Substantia nigra (tissue), 51 donors: ENCODE measurements at places on chromosomes 12 and 14.

GRCh38 chr12:71780237-71780822 is 25.7 kb downstream of the RAB21 start:
- no peak for DNase-seq

DNA sequence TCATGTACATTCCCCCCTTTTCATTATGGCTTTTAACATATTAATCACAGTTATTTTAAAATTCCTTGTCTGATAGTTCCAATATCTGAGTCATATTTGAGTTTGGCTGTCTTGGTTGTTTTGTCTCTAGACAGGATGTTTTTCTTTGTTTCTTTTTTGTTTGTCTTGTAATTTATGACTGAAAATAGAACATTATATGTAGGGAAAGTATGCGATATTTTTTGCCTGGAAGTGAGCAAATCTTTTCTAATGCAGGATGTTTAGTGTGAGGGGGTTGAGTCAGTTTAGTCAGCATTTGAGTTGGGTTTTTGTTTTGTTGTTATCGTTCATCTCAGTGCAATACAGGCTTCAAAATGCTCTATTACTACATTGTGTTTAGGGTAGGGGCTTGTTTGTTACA is 239.7 kb downstream of the SNAPC1 start:
- DNase-seq = no peak

GRCh38 chr12:52427083-52427482 is 7.1 kb downstream of the KRT75 start:
- DNase-seq = no peak

DNA sequence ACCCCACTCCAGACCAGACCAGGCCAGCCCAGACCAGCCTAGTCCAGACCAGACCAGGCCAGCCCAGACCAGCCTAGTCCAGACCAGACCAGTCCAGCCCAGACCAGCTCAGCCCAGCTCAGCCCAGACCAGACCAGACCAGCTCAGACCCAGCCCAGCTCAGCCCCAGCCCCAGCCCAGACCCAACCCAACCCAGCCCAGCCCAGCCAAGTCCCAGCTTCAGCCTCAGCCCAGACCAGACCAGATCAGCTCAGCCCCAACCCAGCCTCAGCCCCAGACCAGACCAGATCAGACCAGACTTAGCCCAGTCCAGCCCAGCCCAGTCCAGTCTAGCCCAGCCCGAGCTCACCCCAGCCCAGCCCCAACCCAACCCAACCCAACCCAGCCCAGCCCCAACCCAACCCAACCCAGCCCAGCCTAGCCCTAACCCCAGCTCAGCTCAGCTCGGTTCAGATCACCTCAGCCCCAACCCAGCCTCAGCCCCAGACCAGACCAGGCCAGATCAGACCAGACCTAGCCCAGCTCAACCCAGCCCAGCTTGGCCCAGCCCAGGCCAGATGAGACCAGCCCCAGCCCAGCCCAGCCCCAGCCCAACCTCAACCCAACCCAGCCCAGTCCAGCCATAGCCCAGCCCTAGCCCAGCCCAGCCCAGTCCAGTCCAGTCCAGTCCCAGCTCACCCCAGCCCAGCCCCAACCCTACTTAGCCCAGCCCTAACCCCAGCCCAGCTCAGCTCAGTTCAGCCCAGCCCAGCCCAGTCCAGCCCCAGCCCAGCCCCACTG is 204.7 kb downstream of the BCL11B start:
- no peak for DNase-seq

GRCh38 chr12:105204916-105205315 is 31.1 kb downstream of the APPL2 start:
- DNase-seq = no peak

DNA sequence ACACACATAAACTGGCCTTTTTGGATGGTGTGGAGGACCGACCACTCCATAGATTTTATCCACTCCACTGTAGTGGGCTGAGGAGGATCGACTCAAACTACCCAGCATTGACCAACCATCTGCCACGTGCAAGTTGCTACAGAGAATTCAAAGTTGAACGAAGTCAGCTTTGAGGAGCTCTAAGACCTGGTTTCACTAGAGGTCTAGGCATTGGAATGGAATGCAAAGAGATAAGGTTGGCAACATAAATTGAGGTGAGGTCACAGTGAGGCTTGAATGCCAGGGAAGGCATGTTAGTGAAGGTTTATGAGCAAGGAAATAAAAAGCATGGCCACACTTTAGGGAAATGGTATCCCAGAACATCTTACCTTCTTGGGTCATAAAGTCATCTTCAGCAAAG is 14.5 kb downstream of the VWF start:
- no peak for DNase-seq

GRCh38 chr12:21472197-21472823 is 29.1 kb downstream of the RECQL start:
- DNase-seq = no peak

DNA sequence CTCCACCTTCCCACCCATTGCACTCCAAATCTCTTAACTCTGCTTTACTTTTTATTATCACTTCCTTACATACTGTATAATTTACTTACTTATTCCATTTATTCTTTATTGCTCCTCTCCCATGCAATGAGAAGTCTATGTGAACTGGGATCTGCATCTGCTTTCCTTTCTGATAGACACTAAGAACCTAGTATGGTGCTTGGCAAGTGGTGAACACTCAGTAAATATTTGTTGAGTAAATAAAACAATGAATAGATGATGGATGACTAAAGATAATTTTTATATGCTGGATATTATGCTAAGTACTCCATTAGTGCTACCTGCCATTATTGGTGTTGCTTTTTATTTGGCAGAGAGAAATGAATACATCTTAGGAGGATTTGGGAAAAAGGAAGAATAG is 151.0 kb downstream of the TPH2 start:
- DNase-seq = no peak

GRCh38 chr12:5170844-5171243 is 127.2 kb downstream of the KCNA5 start:
- DNase-seq = no peak

DNA sequence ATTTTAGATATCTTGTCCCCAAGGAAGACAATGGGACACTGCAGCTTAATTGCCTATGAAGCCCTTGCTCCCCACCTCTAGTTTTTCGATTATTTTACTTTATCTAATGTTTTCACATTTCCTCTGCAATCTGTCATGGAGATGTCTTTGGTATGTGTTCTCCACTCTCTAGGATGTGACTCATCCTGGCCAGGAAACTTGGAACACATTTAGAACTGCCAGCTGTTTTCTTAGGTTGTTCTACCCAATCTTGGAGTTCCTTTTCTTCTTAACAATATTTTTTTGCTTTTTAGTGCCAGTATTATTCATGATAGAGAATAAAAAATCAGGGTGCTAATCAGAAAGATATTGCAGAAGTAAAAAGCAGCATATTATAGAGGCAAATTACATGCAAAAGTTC is 101.7 kb upstream of the CLEC14A start:
- DNase-seq = no peak

DNA sequence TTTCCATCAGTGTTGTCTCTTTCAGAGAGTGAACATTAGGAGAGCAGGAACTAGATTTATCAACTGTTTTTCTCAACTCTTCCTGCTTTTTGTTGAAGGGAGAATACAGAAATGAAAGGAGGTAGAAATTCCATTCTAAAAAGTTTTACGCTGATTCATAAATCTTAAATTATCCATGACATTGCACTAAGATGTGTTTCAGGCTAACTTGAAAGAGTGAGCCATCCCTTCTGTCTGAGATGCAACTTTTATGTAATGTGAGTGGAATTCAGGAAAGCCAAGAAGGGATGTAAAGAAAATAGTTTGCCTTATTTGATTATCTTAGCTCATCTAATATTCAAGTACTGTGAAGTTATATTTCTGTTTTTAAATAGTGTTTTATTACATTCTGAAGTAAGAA is 349.5 kb upstream of the RGS6 start:
- no peak for DNase-seq

GRCh38 chr12:8572507-8572906 is 31.8 kb upstream of the CLEC4E start:
- DNase-seq = no peak

DNA sequence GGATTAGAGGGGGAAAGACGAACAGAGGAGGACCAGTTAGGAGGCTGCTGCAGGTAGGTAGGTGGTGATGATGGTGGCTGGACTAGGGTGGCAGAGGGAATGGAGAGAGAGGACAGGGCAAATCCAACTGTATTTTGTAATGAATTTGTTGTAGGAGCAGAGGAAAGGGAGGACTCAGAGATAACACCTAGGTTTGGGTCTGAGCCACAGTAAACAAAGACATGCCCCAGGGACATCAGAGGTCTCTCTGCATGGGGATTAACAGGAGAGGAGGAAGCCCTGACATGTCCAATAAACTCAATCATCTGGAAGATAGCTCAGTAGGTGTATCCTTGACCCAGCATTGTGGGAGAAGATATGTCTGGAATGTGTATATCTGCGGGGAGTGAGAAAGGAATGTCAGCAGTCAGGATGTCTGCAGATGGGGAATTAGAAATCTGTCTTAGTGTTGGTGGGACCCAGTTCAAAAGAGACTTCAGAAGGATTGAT is 4.7 kb upstream of the SLC48A1 start:
- no peak for DNase-seq

DNA sequence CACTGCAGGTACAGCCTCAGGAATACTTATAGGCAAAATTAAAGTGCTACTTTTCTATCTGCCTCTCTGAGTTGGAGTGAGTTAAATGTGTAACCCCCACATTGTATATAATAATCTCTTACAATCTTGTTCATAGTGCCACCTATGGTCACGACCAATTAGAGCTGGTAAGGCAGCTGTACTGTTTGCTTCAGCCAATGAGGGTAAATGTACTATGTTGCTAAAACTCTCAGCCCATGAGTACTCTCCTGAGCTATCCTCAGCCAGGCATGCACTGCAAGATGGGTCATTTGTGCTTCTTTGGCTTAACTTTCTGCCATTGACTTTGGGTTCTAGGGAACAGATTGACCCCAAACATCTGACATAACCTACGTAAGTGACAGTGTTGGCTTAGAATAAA is 15.0 kb upstream of the MDM2 start:
- DNase-seq = no peak

- DNase-seq = peak; percentile 17
Observed at GRCh38 chr12:42482748-42483520, 106.6 kb downstream of the PRICKLE1 start.

GRCh38 chr12:70045036-70045435 is 198.2 kb upstream of the CNOT2 start:
- no peak for DNase-seq

DNA sequence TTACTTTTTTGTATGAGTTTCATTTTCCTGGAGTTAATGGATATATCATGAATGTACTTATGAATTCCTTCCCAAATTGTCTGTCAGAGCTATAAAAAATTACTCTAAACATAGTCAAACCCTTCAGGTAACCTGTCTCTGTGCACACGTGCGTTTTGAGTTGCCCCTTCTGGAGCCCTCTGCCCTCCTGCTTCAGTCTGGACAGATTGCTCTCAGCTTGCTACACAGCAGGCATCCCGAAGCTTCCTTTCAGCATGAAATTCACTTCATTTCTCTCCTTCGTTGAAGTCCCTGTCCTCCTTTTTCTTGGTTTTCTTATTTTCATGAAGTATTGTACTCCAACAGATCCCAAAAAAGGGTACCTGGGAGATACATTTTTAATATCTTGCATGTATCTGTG is 47.3 kb downstream of the FNTB start:
- no peak for DNase-seq

- DNase-seq = no peak
Observed at GRCh38 chr12:122969676-122970075, 3.4 kb upstream of the ABCB9 start.

- no peak for DNase-seq
Observed at GRCh38 chr12:58496411-58497190, 423.7 kb downstream of the LRIG3 start.

GRCh38 chr12:6914947-6915788 is 788 bp downstream of the ENO2 start:
- DNase-seq = no peak

GRCh38 chr12:95215949-95216348 is 1.3 kb downstream of the FGD6 start:
- no peak for DNase-seq

- DNase-seq = no peak
Observed at GRCh38 chr12:71838676-71839075, 883 bp upstream of the TBC1D15 start.

DNA sequence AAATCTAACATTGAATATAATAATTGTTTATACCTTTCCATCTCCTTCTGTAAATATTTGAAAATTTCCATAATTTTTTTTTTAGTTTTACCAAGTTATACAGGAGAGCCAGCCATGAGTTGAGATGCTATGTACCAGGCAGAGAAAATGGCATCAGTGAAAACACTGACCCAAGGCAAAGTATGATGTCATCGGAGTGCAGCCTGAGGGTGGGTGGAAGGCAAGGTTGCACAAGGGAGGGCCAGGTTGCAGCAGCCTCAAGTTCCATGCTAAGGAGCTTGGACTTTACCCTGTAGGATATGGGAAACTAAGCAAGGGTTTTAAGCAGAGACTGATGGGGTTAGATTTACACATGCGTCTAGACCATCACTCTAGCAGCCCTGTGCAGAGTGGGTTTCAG is 441.1 kb downstream of the BCAT1 start:
- DNase-seq = no peak

- DNase-seq = no peak
Observed at GRCh38 chr14:24394275-24394674, 4.5 kb upstream of the NYNRIN start.

DNA sequence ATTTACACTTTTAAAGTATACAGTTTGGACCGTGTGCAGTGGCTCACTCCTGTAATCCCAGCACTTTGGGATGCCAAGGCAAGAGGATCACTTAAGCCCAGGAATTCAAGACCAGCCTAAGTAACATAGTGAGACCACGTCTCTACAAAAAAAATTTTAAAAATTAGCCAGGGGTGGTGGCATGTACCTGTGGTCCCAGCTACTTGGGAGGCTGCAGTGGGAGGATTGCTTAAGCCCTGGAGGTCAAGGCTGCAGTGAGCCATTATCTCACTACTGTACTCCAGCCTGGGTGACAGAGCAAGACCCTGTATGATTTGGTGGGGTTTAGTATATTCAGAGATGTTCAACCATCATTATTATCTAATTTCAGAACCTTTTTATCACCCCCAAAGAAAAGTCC is 4.7 kb downstream of the EIF4B start:
- DNase-seq = no peak

- DNase-seq = no peak
Observed at GRCh38 chr12:124603831-124604251, 36.4 kb upstream of the NCOR2 start.

GRCh38 chr14:98742001-98742400 is 530.0 kb downstream of the BCL11B start:
- DNase-seq = no peak

GRCh38 chr14:78834766-78835451 is 664.7 kb downstream of the NRXN3 start:
- DNase-seq = no peak

GRCh38 chr12:76901628-76902380 is 23.0 kb upstream of the CSRP2 start:
- no peak for DNase-seq

DNA sequence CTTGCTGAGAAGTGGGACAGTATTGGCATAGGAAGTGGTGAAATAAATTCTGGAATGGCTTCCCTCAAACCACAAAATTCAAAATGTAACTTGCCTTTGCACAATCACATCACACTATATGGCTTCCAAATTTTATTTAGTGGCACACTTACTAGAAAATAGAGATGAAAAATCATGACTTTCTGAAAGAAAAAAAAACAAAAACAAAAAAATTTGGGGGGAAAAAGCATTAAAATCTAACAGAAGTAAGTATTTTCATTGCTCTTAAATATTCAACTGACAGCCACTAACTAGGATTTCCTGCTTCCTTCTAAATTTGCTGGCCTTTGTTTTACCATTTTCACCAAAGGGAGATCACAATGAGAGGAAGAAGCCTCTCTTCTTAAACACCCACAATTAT is 23.0 kb downstream of the ATF7 start:
- no peak for DNase-seq

- no peak for DNase-seq
Observed at GRCh38 chr14:96042248-96042930, 3.2 kb downstream of the C14orf132 start.
